ENCODE measurements at places on chromosomes 1 and 21.

DNA sequence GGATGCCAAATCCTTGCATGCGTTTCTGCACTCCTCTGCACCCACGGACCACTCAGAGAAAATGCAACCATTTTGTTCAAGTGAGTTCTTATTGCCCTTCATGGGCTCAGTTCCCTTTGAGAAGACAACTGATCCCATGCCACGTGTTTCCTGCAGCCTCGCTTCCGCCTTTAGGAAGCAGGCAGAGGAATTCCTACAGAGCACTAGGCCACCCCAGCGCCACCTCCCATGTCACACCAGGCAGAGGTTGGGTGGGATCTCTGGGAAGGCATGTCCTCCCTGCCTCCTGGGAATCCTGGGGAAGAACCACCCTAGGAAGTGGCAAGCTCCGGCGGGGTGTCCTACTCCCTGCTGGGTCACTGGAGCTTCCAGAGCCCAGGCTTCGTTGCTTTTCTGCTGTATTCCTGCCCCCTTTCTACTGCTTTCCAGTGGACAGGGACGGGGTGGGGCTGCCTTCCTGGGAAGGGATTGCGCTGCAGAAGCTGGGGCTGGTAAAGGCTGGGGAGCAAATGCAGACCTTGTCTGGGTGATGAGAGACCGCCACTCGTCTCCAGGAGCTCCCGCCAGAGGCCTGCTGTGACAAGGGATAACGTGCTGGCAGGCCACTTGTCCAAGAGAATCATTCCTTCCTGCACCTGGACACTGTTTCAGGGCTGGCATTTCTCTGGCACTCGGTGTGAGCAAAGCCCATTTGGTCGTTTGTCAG lies 478.2 kb upstream of the VAMP3 start:
- no peak for DNase-seq

DNA sequence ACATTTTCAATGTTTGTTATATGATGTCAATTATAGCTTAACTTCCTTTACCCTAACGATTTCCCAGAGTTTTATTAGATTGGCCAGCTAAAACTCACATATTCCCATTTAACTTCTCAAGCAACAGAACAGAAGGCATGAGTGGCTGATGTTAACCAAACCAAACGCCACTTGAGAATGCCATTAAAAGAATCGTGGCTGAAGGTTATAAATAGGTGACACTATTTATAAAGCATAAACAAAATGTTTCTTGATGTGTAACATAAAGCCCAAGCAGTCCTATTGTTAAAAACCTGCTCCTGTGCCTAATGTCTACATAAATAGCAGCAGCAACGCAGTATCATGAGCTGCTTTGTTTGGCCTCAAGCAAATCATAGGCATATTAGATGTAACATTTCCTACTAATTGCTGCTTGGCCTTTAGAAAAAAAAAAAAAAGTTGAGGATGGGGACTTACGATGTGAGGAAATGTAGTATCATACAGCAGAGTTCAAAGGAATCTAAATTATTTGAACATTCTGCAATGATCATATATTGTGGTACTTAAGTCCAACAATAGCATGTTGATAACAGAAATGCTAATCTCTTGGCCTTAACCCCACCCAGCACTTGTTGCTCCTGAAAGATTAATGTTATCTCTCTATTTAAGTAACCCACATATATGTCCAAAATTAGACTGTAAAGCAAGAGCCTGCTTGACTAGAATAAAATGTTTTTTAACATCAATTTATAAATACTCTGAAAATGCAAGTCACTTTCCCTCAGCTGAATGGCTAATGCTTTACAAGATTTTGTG lies 106.0 kb downstream of the ESRRG start:
- no peak for DNase-seq

DNA sequence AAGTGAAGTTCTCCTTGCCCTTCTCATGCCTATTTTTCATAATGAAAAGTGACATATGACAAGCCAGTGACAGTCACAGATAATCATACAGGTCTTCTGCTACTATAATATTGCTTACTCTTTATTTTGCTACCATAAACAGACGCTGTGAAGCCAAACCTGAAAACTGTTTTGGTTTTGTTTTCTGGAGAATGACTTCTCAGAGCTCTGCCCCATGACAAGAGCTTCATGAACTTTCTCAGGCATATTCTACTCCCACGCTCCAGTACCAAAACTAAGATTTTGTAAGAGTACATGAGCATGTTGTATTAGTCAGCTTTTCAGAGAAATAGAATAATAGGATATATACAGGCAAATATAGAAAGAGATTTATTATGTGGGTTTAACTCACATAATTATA lies 64.3 kb upstream of the VTCN1 start:
- DNase-seq = no peak

GRCh38 chr1:172820475-172821158 lies 161.7 kb downstream of the FASLG start:
- no peak for DNase-seq

DNA sequence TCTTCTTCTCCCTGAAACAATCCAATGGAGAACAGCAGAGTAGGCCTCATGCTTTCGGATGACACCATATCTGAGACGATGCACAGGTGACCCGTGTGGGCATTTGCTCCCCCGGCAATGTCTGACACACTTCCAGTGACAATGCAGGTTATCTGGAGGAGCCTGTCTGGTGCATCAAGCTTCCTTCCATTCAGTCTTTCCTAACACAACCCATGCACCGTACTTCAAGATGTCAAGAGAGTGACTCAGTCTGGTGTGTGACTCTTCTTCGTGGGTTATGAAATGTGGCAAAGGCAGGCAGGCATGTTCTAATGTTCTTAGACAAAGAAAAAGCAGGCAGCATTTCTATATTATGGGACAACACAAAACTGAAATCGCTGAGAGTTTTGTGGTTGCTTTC lies 159.1 kb downstream of the EDEM3 start:
- no peak for DNase-seq

DNA sequence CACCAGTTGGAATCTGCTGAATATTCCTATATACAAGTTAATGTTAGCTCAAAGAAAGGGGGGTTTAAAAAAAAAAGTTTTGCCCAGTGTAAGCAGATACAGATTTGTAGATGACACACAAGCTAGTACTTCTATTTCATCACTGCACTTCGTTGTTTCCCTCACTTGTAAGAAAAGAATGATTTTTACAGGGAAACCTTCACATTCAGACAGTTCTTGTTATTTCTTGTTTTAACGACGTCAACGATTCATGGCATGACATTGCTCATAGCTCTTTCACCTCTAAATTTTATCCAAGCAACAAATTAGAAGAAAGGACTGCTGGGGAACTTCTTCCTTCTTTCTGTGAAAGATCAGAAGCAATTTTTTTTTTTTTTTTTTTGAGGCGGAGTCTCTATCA lies 25.7 kb upstream of the C1orf105 start:
- no peak for DNase-seq

DNA sequence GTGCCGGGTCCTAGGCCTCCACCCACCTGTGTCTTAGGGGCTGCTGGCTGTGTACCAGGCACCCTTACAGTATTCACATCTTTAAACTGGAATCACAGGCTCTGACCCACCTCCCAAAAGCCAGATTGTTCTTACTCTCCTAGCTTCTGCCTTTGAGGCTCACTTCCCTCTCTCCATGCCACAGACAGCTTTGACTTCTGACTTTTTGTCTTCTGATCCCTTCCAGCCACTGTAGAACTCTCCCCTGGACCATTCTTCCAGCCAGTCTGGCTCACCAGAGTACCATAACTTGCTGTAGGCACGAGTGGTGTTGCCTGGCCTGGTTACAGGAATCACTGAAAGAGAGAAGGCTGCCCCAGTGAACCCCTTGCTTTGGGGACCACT lies 58.1 kb upstream of the STUM start:
- no peak for DNase-seq

- no peak for DNase-seq
Measured at GRCh38 chr1:89907727-89908212, 86.9 kb downstream of the LRRC8D start.

DNA sequence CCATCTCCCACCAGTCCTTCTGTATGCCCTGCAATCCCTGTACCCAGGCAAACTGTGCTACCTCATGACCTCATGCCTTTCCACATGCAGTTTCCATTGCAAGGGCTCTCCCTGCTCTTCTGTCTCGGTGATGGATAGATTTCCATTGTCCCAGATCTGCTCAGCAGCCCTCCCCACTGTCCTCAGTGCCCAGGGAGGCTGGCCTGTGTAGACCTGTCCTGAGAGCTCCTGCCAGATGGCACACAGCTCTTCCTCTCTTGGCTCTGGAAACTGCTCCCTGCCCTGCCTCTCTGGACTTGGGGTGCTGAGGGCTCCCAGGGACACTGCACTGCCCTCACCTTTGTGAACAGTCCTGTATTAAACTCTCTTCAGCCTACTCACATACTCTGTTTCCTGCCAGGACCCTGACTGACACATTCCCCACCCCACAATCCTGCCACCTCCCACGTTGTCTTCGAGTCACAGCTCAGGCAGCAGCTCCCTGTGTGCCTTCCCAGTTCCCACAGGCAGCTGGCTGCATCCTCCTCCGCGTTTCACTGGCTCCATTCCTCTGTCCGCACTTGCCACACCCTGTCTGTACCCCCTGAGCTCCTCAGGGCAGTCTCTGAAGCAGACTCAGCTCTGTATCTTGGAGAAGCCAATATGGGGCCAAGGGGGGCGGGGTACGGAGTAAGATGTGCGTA lies 57.0 kb downstream of the SPATA46 start:
- no peak for DNase-seq

- no peak for DNase-seq
Measured at GRCh38 chr21:19256934-19257660, 853.5 kb upstream of the TMPRSS15 start.

- DNase-seq = no peak
Measured at GRCh38 chr1:111392042-111392441, 35.5 kb downstream of the OVGP1 start.

- no peak for DNase-seq
Measured at GRCh38 chr1:8903410-8903809, 24.9 kb upstream of the ENO1 start.

Measured in stimulated activated naive B cell treated with anti-CD40 and anti-IgM and Interleukin-4, amounts not matched to agents 10 μg/mL and 1 μg/mL and 100 μg/mL, for 72 hours (primary cell).